ENCODE measurements at places on chromosomes 16 and 17.

DNA sequence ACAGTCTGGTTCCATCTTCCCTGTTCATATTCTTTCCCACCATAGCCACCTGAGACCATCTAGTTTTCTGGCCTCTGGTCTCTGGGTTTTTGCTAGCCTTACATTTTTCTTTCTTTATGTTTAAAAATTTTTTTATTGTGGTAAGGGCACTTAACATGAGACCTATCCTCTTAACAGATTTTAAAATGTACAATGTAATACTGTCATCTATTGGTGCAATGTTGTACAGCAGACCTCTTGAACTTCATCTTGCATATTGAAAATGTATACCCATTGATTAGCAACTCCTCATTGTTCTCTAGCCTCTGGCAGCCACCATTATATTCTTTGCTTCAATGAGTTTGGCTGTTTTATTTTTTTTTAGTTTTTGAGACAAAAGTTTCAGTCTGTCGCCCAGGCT, 39.2 kb downstream of the ITGAM start:
- DNase-seq: no peak

GRCh38 chr17:50423553-50424159, 2.4 kb upstream of the ACSF2 start:
- DNase-seq: no peak

DNA sequence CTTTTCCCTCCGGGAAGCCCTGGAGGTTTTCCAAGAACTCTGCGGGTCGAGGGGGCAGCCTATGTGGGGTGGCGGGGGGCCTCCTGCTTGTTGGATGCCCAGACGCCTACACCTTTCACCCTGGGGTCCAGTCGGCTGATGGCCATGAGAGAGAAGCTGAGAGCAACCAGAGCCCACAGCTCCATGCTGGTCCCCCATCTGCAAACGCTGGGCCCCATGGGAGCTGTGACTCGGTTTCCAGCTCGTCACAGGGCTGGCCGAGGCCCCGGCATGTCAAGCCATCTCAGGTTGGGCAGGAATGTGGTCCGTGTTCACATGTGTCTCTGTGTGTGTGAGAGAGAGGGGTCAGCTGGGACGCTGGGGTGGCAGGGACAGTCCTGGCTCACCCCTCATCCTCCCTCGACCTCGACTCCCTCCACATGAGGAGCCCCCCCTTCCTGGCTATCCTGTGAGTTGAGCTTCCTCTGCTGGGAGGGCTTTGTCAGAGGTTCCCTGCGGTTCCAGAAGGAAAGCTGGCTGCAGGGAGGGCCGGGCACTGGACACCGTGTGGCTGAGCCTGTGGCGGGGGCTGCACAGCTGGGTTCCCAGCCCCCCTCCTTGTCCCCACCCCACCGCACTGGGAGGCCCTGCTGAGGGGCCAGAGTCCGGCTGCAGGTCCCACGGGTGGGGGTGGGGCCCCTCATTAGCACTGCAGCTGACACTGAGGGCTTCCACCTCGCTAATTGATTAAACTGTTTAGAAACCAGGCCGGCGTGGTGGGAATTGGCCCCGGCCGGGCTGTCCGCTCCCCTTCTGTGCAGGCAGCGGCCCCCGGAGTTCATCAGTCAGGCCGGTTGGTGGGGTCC, 19.1 kb downstream of the METRNL start:
- no peak for DNase-seq

- no peak for DNase-seq
Measured at GRCh38 chr17:17419631-17420030, 57.2 kb upstream of the MED9 start.

- DNase-seq: no peak
Measured at GRCh38 chr17:33375103-33375502, 82.0 kb upstream of the ASIC2 start.

DNA sequence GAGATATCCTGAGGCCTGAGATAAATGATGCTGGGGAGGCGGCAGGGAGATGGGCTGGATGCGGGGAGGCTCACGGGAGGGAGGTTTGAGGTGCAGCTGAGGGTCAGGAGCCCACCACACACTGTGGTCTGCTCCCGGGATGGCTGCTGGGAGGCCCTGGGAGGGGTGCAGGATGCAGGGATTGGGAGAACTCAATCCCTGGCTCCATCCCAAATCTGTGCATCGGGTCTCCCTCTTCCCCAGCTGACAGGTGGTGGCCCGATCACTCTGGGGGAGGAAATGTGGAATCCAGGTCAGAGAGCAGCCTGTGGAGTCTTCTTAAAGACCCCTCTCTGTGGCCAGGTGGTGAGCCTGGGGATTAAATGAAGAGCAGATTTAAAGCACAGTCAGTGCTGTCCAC, 12.0 kb downstream of the PHB1 start:
- DNase-seq: no peak

DNA sequence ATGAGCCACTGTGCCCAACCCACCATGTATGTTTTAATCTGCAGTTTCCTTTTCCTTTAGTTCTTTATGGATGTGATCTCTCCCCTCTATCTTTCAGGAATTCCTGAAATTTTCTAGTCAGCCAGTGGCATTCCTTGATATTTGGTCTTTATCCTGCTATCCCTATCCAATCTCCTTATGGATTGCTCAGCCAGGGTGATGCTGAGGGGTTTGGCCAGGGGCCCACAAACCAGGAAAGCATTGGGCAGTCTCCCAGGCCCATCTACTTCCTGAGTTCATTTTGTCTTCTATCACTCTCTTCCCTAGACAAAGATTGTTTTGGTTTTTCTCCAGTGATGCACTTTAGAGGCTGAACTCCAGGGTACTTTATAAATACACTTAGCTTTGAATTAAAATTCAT, 115.9 kb downstream of the KATNIP start:
- DNase-seq: no peak
